ENCODE measurements at places on chromosomes 2 and 18. TPM values are rescaled to one million over a fixed set of nuclear protein-coding genes. Genes with fewer than 3 reads are reported as not detected.

The KCNG3 gene
- not detected for polyA plus RNA-seq

- no peak for DNase-seq
Observed at GRCh38 chr2:45330637-45331409, 280.2 kb downstream of the SRBD1 start.

DNA sequence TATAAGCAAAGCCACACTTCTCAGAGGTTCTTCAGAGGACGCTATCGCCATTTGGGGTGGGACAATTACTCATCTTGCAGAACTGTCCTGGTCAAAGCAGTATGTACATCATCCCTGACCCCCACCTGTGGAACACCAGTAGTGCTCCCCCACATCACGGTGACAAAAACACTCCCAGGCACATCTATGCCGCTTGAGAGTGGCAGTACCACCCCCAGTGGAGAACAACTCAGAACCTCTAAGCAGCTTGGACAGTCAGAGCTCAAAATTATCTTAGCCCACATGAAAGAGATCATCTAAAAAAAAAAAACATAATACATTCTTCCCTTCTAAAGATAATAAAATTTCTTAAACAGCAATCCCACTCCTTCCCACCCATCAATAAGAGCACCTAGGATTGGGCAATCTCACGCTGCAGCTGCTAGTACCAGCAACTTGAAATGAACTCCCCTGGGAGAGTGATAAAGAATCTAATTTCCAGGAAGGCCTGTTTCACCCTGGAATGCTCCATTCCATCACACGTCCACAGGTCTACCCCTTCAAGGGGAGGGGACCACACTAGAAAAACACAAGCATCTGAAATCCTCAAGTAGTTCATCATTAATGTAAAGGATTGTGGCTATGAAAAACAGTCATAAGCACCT is 31.7 kb downstream of the LRP2 start:
- no peak for DNase-seq

- no peak for DNase-seq
Observed at GRCh38 chr2:1757567-1757966, 13.3 kb upstream of the PXDN start.
